Activated CD4-positive, alpha-beta T cell treated with anti-CD3 and anti-CD28 coated beads for 48 hours (primary cell): ENCODE measurements at places on chromosomes 11 and 22.

- DNase-seq: no peak
Measured at GRCh38 chr11:63869683-63870082, 30.8 kb downstream of the MARK2 start.

DNA sequence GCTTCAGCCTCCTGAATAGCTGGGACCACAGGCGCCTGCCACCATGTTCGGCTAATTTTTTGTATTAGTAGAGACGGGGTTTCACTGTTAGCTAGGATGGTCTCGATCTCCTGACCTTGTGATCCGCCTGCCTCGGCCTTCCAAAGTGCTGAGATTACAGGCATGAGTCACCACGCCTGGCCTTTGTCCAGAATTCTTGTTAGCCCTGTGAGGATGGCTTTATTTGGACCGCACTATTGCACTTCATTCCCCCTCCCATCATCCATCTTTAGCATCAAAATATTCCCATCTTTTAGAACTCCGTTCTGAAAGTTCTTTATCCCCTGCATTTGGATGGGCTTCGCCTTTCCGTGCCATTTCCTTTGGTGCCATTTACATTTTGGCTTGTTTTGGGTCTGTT is 2.6 kb downstream of the SAMM50 start:
- DNase-seq: no peak

- DNase-seq: no peak
Measured at GRCh38 chr22:40635043-40635939, 1.2 kb downstream of the MRTFA start.

- DNase-seq: no peak
Measured at GRCh38 chr22:33691057-33691630, 229.1 kb downstream of the LARGE1 start.

GRCh38 chr11:85682330-85683305 is 3.4 kb downstream of the CCDC89 start:
- DNase-seq: peak; percentile 77

DNA sequence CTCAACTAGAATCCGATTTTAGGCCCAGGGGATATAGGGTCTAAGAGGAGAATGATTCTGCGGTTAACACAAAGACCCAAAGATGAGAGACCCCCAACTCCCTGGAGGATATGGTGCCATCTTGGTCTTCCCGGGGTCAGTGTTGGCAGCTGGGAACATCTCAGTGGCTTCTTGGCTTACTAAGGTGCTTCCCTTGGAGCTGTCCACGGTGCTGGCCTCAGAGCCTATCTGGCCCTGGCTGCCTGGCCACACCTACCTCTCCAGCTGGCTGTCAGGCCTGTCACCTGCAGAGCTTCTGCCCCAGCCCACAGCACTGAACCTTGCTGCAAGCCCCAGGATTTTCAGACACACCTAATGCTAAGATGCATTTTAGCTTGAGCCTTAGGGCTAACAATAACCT is 70.7 kb upstream of the THY1 start:
- no peak for DNase-seq

DNA sequence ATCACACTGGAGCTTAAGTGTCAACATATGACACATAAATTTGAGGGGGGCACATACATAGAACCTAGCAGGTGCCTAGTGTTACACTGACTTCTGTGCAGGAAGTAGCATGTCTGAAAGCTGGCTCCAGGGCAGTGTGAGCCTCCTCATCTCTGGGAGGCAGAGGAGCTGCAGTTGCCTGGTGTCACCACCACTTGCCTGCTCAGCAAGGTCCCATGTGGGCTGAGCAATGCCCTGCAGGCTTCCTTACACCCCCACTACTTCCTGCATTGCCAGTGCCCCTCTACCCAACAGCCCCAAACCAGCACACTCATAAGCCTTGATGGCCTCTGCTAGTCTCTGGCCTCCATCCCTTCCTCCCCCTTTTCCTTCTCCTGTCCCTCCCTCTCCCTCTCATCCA is 165.8 kb downstream of the BUD13 start:
- DNase-seq: no peak

DNA sequence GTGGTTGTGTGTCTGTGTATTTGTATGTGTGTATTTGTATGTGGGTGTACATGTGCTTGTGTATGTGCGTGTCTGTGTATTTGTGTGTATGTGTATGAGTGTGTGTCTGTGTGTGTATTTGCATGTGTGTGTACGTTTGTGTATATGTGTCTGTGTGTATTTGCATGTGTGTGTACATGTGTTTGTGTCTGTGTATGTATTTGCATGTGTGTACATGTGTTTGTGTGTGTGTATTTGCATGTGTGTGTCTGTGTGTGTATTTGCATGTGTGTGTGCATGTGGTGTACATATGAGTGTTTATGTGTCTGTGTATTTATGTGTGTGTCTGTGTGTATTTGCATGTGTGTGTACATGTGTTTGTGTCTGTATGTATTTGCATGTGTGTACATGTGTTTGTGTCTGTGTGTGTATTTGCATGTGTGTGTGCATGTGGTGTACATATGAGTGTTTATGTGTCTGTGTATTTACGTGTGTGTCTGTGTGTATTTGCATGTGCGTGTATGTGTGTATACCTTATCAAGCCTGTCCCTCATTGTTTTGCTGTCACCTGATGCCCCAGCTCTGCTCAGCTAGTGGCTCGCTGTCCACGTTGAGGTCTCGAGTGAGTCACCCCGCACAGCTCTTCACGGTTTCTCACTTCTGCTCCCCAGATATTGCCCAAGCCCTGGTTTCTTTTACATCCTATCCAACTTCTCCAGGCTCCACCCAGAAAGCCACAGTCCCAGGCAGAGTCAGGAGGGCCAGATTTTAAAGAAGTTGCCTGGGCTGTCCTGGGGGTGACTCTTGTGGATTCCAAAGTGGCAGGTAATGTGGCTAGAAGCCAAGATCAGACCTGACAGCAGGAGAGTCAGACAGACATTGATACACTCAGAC is 15.2 kb downstream of the MB start:
- DNase-seq: peak; percentile 24

- DNase-seq: no peak
Measured at GRCh38 chr11:94806014-94806413, 37.9 kb downstream of the AMOTL1 start.

DNA sequence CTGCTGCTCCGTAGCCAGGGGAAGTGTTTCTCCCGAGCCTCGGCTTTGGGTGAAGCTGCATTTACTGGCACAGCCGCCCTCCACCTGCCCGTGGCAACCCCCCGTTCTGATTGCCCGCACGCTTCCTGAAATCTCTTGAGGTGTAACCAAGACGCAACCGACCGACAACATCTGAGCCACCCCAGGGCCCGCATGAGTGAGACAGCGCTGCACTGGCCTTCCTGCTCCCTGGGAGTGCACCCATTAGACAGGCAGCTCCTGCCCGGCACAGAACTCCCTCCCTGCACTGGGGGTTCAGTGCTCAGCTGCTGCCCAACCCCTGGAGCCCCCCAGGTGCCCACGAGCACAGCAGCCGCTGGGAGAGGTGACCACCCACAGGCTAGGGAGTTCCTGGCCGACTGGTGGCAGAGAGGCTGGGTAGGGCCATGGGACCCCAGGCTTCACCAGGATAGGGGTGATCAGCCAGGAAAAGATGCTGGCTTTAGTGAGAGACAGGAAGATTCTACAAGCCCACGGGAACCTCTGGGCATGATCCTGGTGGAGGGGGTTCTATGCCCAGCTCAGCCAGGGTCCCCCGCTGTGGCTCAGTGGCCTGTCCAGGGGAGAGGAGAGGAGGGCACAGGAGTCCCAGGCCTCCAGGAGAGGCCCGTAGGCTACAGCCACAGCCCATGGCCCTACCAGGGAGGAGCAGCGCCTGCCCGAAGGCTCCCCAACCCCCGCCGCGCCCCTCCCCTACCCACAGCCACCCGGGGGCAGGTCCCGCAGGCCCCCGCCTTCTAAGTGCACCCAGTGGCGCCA is 14.6 kb downstream of the PLXNB2 start:
- DNase-seq: no peak

DNA sequence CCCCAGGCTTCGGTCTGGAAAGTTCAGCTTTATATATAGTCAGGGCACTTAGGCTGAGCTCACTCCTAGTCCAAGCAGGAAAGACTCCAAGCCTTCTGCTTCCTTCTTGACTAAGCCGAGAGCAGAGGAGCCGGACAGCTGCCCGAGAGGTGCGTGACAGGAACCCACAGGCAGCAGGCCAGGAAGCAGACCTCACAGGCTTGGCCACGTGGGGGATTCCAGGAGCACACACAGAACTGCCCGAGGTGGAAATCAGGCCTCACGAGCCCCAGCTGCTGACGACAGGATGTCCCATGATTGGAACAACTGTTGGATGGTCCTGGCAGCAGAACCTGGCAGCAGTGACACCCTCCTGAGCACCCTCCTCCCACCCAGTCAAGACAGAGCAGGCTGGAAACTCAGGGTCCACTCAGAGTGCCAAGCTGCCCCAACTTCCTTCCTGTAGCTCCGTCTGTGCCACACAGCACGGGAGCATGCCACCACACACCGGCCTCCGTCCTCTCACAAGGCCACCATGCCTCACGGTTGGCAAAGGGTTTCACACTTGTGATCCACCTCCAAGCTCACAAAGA is 5.4 kb downstream of the PLA2G6 start:
- DNase-seq: no peak

DNA sequence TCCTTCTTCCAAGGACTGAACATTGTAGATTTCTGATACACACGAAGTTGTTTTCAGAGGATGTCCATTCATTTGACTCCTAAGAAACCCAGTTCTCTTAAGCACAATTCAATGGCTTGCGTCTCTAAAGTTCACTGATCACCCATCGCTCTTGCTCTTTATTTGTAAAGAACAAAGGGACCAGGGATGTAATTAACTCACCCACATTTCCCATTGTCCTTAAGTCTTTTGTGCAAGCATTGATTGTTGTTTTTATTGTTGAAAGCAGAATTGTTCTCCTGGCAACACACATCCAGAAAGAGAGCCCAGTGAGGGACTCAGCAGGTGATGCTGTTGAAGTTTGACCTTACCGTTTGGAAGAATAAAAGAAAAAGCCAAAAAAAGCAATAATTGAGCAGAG is 59.2 kb downstream of the SPON1 start:
- DNase-seq: no peak

DNA sequence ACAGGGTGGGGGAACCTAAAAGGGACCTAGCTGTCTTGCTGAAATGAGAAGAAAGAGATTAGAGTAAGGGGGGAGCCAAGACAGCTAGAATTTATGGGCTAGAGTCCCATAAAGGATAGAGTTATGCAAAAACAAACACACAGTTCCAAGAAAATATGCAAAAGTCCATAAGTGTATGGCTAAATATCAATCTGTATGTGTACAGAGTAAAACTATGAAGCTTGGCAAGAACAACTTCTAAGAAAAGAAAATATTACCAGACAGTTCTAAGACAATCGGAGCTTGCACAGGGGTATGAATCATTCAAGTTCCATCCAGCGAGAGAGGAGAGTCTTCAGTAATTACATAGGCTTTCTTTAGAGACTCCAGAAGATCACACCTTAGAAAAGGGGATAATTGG is 41.8 kb downstream of the GDPD4 start:
- no peak for DNase-seq

GRCh38 chr22:49586244-49586748 is 241.4 kb downstream of the BRD1 start:
- DNase-seq: no peak

DNA sequence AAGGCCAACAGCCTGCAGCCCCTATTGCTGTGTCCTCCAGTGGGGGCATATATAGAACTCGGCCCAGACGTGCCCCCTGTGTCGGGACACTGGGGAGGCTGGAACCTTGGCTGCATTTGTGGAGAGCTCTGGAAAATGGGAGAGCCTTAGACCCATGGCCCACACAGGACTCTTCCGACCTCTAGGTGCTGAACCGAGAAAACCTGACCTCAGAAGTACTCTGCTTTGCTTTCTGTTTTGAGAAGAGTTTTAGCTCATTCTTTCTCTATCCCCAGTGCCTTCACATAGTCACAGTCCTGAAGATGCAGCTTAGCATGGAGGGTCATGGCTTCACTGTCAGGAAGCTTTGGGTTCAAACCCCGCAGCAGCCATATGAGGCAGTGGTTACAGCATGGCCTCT is 271.8 kb upstream of the B3GAT1 start:
- no peak for DNase-seq

DNA sequence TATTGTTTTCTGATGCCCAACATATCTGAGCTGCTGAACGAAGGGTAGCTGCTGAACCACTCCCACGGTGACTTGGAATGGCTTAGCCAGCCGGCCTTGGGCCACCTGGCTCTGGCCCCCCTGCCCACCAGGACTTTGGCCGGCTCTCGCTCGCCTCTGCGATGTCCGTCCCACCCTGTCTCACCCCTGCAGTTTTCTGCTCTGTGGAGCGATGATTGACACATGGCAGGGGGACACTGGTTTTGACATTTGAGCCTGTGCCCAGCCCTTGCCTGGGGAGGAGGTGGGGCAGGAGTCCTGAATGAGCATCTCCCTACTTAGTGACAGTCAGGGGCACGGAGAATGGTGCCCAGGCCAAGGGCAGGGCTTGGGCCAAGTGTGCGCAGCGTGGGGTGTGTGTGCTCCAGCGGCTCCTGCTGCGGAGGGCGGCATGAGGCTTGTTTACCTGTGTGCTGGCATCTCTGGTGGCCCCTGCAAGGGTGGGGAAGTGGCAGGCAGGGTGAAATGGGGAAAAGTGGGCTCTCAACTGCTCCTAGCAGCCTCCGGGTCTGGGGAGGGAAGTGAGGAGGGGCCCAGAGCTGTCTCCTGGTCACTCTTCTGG is 15.7 kb upstream of the CDKN1C start:
- DNase-seq: no peak

DNA sequence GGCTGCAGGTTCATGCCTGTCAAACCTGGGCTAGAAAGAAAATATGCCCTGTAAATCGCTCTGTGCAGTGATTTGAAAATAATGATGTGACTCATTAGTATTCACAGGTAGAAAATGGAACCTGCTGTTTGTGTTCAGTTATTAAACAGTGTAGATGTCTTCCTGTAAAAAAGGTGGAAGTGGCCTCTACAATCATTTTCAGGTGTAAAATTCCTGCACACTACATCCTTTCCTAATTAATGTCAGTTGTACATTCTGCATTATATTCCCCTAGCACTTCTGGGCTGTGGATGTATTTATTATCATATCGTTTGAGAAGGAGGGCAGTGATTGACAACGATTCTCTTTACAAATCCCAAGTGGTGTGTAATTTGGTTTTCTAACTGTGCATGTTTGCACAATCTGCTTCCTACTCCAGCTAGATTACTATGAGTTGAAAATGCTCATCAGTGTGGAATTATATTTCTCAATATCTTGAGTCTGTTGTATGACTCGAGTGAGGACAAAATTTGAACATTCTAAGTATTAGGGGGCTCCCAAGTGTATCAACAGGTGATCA is 454.0 kb upstream of the DDI1 start:
- DNase-seq: no peak

DNA sequence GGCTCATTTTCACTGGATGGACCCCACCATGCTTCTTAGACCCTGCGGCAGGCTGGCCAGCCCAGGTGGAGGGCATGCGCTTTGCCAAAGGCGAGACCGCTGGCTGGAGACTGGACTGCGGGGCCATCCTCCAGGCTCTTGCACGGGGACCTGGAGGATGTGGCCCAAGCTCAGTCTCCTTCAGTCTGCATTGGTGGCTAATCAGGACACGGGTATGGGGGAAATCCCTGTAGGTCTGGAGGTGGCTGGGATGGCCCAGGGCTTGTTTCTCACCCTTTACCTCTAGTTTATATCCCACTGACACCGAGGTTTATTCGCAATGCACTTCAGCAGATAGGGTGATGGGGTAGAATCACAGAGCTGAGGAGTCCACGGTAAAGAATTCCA is 45.0 kb downstream of the BCR start:
- no peak for DNase-seq
